ENCODE measurements at places on chromosomes 6 and 20. TPM values are rescaled to one million over a fixed set of nuclear protein-coding genes. Genes with fewer than 3 reads are reported as not detected.

- peak; percentile 71 for DNase-seq
Observed at GRCh38 chr20:56359212-56360132, 698 bp downstream of the FAM210B start.

Gene GSTA2
- total RNA-seq: not detected

Gene BMP6
- 6.6 TPM for total RNA-seq

DNA sequence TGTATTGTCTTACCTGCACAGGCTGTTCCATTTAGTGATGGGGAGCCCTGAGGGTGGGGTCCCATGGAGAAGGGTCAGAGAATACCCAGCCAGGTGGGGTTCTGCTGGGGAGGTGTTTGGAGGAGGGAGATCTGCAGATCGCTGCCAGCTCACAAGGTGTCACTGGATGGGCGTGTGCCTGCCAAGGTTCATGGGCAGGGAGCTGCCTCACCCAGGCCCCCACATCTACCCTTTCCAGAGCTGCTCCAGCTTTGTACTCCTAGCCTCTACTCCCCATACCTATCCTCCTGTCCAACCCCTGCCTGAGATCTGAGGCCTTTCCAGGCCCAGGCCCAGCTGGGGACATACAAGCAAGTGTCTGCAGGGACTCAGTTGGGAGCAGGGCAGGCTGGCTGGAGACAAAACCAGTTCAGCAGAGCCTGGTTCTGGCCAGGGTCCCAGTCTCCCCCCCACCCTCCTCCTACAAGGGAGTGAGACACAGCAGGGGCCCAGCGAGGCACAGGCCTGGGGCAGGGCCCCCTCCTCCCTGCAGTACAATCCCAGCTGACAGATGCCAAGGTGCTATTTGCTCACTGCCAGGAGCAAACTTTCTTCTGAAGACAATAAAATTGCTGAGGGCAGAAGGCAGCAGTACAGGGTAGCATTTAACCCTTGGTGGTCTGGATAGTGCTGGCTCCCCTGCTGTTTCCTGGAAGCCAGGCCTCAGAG, 19.7 kb downstream of the SPDEF start:
- DNase-seq: no peak

GRCh38 chr20:32201296-32201976, 6.1 kb downstream of the PLAGL2 start:
- DNase-seq: no peak

DNA sequence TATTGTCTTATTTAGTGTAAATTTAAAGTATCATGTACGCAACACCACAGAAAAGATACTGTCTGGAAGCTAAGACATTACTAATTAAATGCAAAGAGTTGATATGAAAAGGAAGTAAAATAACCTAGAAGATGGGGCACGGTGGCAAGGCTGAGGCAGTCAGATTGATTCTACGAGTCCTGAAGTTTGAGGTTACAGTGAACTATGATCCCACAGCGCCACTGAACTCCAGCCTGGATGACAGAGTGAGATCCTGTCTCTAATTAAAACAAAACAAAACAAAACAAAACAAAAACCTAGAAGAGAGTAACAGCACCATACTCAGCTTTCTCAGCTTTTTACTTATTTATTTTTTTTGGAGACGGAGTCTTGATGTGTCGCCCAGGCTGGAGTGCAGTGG, 199.0 kb downstream of the PRKN start:
- DNase-seq: no peak

DNA sequence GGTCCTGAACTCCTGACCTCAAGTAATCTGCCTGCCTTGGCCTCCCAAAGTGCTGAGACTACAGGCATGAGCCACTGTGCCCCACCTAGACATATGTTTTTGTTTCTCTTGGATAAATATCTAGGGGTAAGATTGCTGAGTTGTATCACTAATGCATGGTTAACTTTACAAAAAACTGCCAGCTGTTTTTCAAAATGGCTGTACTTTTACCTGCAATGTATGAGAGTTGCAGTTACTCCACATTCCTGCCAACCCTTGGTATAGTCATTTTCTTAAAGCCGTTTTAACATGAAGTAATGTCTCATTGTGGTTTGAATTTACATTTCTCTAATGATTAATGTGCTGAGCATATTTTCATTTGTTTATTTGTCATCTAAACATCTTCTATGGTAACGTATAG, 289.7 kb downstream of the UTRN start:
- no peak for DNase-seq

DNA sequence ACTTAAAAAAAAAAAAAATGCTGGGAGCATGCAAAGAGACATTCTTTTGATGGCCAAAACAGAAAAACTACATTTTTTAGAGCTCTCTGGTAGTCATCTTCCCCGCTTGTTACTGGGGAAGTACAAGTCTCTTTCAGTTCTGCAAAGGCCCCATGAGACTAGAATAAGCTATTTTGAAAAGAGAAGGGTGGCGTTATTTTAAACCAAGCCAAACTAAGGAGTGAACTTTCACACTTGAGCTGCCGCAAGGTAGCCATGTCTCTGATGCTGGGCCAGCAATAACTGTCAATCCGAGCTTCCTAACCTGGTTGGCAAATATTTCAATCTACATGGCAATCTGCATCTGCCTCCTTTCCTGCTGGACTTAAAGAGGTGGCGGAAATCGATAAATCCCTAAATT, 96.7 kb downstream of the L3MBTL3 start:
- no peak for DNase-seq

DNA sequence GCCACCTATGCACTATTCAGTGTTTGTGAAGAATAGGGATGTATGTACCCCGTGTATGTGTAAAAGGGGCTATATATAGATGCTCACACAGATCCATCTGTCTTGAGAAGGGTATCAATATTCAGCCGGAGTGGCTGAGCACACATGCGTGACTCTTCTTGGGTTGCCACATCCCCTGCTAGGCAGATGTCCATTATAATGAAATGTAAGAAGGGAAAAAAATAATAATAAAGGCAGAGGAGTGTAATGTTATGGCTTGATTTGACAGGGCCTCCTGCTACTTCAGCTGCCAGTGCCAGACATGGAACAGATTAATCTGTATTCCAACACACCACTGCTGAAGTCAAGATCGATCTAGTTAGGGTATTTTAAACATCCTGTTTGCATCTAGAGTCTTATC, 74.2 kb upstream of the VSTM2L start:
- no peak for DNase-seq

GRCh38 chr6:4008324-4009047, 70.5 kb downstream of the FAM217A start:
- no peak for DNase-seq

Gene TAF4
- total RNA-seq: 19.6 TPM

Gene LINC00237
- not detected for total RNA-seq

Gene WFDC12
- 1.8 TPM for total RNA-seq

GRCh38 chr20:17533396-17533795, 2.2 kb upstream of the BFSP1 start:
- no peak for DNase-seq

- no peak for DNase-seq
Observed at GRCh38 chr6:8084586-8084985, 17.8 kb downstream of the EEF1E1 start.

Gene PLAGL2
- 15.9 TPM for total RNA-seq

Gene CPXM1
- total RNA-seq: 1.3 TPM
